ENCODE measurements at places on chromosomes 3 and 15.
A peak's percentile ranks its signal among the peaks of the same experiment; 100 is the strongest.

DNA sequence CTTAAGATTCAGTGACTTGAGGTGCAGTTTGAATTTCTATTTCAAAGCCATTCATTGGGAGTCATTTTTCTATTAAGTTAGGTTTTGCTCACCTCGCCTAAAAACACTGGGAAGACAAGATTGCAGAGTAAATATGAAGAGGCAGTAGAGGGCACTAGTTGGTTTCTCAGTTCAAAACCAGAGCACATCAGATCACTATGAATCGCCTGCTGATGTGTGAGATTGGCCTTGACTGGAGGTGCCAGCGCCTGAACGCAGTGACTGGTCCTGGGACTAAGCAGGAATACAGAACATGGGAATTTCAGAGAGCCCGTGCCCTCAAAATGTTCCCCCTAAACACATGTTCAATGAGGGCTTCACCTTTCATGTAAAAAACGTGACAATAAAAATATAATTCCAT, 229.0 kb downstream of the ITPR1 start:
- no peak for DNase-seq

DNA sequence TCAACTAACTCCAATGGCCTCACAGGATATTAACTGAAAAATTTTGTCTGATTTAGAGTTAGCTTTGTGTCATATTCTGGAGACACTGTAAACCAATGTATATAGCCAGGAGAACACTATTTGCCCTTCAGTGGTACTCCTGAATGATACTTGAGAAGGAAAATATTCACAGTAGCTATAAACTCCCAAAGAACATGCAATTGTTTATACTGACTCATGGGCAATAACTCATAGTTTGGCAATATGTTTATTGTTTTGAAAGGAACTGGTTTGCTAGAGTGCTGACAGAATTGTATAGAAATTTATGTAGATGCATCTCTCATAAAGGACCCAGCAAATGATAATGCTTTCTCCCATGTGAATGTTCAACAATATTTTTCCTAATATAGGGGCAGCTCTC, 537.6 kb downstream of the PLOD2 start:
- DNase-seq, result no peak

GRCh38 chr3:151268267-151269235, 9.8 kb downstream of the P2RY14 start:
- no peak for DNase-seq

GRCh38 chr3:164192974-164193373, 885.3 kb downstream of the SI start:
- DNase-seq, result no peak

GRCh38 chr3:197847866-197848401, 56.9 kb downstream of the LRCH3 start:
- DNase-seq, result peak; percentile 4

DNA sequence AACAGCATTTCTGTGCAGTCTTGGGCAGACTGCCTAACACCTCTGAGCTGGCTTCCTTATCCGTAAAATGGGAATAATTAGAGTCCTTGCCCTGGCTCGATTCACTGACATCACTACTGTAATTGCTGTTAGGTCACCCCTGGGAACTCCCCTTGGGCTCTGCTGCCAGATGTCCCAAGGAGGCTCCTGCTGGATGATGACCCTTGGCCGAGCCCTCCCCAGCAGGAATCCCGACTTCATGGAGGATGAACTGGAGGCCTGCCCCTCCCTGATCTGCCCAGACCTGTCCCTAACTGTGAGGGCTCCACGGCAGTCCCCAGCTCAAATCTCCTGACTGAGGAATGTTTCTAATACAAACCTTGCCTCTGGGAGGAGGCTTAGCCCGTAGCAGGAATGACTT, 18.0 kb downstream of the ESYT3 start:
- DNase-seq, result no peak

DNA sequence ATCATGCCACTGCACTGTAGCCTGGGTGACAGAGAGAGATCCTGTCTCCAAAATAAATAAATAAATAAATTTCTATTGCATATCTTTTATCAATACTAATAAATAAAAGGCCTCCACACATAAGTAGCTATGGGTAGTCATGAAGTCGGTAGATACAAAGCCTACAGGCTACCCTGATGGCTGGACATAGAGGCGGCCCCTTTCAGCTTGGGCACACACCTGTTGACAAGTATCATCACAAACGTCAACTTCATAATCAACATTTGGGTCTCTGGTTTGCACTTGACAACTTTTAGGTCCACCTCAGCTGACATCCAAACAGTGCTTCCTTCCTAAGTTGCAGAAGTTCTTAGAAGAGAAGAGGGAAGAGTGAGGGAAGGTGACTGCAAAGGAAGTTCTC, 53.4 kb downstream of the ITGA11 start:
- DNase-seq, result no peak

DNA sequence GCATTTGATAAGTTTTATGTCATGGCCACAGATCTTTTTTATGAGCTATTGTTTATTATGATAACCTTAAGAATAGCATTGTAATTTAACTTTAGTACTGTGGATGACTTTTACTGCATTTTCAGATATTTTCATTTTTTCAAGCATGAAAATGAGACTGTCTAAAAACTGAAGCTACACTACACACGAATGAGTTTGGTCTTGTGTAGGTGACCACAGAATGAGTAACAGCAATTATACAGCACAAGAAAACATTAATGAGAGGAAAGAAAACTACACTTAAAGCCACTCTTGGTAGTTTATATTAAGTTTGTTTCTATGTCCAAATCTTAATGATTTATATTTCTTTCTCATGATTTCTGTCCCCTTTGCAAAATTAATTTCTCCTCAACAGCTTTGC, 809.2 kb downstream of the NAALADL2 start:
- DNase-seq, result no peak

DNA sequence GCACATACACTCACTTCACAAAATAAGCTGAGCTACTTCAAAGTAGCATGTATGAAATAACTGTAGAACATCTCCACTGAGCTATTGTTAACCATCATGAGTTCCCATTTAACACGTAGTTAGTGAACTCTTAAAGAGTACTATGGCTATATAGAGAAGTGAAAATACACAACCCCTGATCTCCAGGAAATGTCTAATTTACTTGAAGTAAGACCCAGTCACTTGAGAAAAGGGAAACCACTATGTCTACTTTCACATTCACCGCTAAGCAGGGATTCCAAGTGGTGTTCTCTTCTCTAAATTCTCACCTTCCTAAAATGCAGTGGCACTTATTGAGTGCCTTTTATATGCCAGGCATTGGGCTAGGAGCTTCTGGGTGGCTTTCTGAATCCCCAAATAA, 35.0 kb upstream of the COLQ start:
- DNase-seq, result no peak

- DNase-seq, result no peak
Observed at GRCh38 chr3:102586485-102586884, 151.7 kb downstream of the ZPLD1 start.

DNA sequence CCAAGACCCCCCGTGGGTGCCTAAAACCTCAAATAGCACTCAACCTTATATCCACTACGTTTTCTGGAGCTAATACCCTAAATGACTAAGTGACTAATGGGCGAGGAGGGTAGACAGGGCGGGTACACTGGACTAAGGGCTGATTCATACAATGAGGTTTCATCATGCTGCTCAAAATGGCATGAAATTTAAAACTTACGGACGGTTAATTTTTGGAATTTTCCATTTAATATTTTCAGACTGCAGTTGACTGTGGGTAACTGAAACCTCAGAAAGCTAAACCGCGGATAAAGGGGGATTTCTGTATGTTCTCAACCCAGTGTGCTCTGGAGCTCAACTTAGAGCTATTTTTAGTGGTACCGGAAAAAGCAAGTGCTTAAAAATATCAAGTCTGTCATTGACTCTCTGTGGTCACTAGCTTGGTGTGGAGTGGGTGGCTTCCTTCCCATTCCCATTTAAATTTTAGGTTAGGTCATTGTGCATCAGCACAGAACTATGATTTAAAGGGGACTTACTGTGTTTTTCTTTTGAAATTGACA, 72.9 kb downstream of the LRRC28 start:
- DNase-seq, result peak; percentile 56

GRCh38 chr3:135034891-135035440, 239.9 kb downstream of the EPHB1 start:
- no peak for DNase-seq

DNA sequence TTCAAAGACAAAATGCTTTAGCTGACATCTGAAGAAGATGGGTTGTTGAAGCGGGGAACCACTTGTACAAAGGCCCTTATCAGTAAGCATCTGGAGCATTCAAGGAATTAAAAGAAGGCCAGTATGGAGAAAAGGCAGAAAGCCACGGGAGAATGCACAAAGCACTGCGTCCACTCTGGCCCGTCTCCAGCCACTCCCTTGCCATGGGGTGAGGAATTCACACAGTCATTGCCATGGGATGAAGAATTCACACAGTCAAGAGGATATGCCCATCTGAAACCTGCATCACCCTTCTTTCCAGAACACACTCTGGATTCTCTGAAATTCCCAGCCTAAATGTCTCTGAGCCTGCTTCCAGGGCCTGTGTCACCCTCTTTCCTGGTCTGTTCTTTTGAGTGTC, 26.7 kb upstream of the STAG1 start:
- DNase-seq, result no peak

GRCh38 chr15:38217191-38217595, 35.4 kb upstream of the SPRED1 start:
- no peak for DNase-seq

DNA sequence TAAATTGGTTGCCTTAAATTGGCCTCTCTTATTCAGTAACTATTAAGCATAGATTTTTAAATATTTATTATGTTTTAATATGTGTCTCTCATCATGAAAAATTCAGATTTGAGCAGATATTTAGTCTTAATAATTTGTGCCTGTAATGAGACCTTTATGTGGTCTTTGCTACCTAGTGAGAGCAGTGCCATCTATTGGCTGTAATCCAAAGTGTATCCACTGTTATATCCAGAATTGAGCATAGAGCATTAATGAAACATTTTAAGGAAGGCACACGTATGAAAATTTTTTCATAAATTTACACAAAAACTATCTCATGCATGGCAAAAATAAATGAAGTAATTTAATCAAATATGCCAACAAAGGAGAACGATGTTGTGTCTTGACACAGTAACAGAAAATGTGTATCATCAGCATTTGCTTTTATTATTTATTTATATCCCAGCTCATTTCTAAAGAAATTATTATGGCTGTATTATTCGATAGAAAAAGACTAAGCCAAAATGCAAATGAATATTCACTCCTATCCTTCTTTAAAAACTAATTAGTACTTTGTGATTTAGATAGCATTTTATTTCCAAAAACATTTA, 203.5 kb downstream of the RSRC1 start:
- DNase-seq, result no peak

GRCh38 chr3:139129892-139130291, 85.2 kb upstream of the PRR23C start:
- DNase-seq, result no peak

DNA sequence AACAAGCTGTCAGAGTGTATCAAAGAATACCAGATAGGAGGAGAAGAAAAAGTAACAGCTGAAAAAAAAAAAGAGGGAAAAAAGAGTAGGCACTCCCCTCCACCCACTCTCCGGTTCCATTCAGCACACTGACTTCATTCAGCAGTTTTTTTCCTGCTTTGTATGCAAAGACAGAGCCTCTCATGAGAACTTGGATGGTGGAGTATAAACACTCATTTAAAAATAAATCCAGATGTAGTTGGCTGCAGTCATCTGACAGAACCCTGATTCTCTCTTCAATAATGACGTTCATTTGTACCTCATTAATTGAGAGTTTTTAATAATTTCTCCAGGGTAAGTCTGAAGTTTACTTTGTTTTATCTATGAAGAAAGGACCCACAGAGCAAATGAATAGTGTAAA, 81.0 kb downstream of the TMEM108 start:
- no peak for DNase-seq

DNA sequence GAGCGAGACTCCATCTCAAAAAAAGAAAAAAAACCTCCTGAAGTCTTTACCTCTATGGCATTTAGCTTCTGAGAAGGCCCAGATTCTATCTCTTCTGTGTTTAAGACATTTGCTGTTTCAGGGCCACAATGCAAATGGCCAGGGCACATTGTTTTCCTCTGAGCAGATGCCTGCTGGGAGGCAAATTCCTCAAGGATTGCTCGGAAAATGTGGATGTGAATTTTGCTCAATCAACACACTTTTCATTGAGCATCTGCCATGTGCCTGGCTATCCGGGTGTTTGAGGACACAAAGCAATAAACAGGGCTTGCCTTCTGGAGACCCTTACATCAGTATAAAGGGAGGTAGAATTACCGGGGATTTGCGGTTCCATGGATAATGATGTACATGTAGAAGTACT, 20.0 kb downstream of the TRIM71 start:
- no peak for DNase-seq

DNA sequence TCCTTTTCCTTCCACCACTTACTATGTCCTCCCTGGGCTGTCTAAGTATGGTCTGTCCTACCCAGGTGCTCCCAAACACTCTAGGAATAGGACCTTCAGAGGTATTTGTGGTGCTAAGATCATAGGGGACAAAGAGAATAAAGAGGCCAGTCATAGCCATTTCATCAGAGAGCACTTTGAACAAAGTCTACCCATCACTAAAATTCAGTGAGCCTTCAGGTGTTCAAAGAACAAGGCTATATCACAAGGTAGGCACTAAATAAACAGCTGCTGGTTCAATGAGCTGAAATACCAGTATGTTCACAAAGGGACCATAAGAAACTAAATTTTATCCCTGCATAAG, 38.8 kb downstream of the NBEAL2 start:
- DNase-seq, result no peak

- DNase-seq, result no peak
Observed at GRCh38 chr15:82851306-82851850, 42.0 kb downstream of the WHAMM start.

DNA sequence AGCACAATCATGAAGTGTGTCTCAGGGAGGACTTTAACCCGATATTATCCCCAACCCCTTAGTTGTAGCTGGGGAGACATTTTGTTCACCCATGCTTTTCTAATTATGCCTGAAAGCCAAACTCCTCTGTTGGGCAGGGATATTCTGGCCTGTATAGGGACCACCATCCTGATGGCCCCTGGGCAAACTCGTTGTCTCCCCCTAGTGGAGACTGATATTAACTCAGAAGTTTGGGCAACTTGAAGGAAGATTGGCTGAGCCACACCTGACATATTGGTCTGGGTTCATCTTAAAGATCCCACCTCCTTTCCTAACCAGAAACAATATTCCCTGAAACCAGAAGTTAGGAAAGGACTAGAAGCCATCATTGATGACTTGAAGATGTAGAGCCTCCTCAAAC, 42.3 kb downstream of the TM4SF18 start:
- no peak for DNase-seq

DNA sequence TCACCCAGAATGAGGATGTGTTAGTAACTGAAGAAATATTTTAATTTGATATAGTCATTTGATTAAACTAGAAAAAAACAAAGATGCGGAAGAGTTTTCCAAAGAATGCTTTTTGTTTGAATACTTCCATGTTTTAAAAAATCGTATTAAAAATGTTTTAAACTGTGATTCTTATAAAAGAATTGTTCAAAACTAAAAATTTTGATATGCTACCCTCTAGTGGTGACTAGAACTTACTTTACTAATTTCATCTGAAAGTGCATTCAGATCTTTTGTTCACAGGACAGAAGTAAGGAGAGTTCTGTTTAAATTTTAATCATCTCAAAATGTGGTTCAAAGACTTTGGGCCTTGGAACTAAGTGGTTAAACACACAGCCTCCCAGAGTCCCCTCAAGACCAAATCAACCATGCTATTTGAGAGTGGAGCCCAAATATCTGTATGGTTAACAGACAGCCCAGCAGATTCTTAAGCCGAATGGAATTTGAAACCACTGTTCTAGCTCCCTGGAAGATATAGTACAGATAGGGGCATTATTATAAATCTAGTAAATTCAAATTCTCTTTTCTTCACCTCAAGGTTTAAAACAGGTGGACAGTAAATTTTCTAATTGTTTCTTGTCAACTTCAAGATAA, 45.2 kb upstream of the SYNPR start:
- DNase-seq, result no peak

GRCh38 chr15:53323191-53323590, 436.3 kb downstream of the WDR72 start:
- no peak for DNase-seq
